ENCODE measurements at places on chromosomes 13 and 19. TPM values are rescaled to one million over a fixed set of nuclear protein-coding genes. Genes with fewer than 3 reads are reported as not detected.

MED16 gene
- 55.7 TPM for total RNA-seq

STAP2 gene
- total RNA-seq: 15.4 TPM

DNA sequence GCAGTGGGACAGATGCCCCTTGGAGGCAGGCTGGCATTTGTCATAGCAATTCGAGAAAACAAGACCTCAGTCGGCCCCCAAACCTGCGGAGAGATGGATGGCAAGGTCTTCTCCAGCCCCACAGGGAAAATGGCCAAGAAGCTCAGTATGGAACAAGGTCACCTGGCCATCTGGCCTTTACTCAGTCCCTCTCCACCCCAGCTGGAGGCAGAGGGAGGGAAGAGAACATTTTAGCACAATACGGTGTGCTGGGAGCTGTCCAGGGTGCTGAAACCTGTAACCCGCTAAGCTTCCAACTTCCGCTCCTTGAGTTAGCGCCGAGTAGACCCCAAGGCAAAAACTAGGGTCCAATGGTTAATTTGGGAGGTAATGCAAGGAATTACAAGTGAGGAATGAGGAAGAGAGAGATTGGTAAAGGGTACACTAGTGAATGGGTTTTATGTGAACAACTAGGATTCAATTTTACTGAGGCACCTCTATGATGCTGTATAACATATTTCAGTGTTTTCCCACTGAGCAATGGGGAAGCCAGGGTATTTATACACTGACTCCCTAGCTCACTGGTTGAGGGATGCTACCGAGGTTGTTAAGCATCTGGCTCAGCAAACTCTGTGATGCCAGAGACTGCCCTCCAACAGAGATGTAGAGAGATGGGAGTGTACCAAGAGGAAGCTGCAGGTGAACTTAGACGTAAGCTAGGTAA lies 64.3 kb downstream of the CACNA1A start:
- peak; percentile 15 for DNase-seq
- H3K4me1 ChIP-seq: no peaks in the 10 kb centered on the region
- no peak overlapping the region for H3K27ac ChIP-seq
- no peaks in the 10 kb centered on the region for H3K36me3 ChIP-seq

DNA sequence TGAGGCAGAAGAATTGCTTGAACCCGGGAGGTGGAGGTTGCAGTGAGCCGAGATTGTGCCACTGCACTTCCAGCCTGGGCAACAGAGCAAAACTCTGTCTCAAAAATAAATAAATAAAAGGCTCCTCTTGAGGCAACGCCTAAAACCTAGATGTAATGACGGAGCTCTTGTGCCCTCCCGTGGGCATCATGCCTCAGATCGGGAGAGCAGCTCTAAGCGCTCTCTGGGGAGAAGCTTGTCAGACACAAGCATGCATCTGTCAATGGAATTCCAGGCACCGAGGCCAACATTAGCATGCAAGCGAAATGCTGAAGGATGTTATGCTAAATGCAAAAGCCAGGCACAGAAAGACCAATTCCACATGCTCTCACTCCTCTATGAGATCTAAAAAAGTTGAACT lies 45.6 kb upstream of the MRI1 start:
- H3K27me3 ChIP-seq: peaks cover 11% of the 10 kb centered on the region
- no peak for DNase-seq
- no peak overlapping the region for H3K27ac ChIP-seq
- peaks cover 2% of the 10 kb centered on the region for H3K4me1 ChIP-seq
- no peaks in the 10 kb centered on the region for H3K36me3 ChIP-seq

GRCh38 chr19:58397533-58398037 lies 2.1 kb downstream of the RNF225 start:
- no peak overlapping the region for H3K27ac ChIP-seq
- peaks cover 5% of the 10 kb centered on the region for H3K4me1 ChIP-seq
- H3K27me3 ChIP-seq: peaks cover 5% of the 10 kb centered on the region
- H3K4me3 ChIP-seq: no peak overlapping the region

IGFL1 gene
- not detected for total RNA-seq

GRCh38 chr19:50319156-50319555 lies 10.0 kb downstream of the KCNC3 start:
- peaks cover 3% of the 10 kb centered on the region for H3K36me3 ChIP-seq
- no peak overlapping the region for H3K4me3 ChIP-seq
- H3K27me3 ChIP-seq: peaks cover 13% of the 10 kb centered on the region
- DNase-seq: no peak

All from activated T-helper 2 cell treated with anti-CD3 and anti-CD28 coated beads, Interferon-gamma antibody, Interleukin-2, Interleukin-4, amounts not matched to agents 10 μg/mL and 5 μg/mL and 100 μg/mL, durations not matched to agents 14 hours and 24 hours and 36 hours (primary cell).